ENCODE measurements at places on chromosomes 7 and 10.

DNA sequence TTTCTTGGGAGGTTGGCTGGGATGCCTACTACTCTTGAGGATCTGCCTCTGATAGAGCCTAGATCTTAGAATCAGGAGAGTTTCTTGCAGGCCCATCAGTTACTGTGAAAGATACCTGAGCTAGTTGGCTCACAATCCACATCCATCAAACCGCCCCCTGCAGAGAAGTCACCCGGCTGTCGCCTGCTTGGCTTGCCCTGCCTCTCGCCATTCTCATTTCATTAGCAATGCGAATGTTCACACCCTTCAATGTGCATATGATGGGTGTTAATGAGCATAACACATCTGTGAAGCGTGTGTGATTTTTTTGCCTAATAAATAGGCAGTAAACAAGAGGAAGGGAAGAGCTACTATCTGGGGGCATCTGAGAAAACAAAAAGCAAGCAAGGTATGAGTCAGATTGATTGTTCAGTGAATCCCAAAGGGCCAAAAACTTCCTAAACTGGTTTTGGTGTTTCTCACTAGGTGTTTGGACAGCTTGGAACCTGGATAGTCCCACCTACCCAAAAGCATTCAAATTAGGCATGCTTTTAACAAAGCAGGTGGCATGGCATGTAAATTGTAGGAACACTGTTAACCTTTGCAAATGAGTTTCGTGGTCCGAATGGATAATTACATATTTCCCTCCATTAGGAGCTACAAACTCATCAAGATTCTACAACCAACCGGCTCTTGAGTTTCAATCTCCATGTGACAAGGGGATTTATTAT, 272.3 kb upstream of the C7orf33 start:
- no peak for DNase-seq

GRCh38 chr10:29681676-29682448, 47.1 kb upstream of the SVIL start:
- no peak for DNase-seq

- no peak for DNase-seq
Measured at GRCh38 chr10:60314069-60314940, 75.4 kb downstream of the ANK3 start.

- DNase-seq, result no peak
Measured at GRCh38 chr10:8233049-8233448, 178.6 kb downstream of the GATA3 start.

DNA sequence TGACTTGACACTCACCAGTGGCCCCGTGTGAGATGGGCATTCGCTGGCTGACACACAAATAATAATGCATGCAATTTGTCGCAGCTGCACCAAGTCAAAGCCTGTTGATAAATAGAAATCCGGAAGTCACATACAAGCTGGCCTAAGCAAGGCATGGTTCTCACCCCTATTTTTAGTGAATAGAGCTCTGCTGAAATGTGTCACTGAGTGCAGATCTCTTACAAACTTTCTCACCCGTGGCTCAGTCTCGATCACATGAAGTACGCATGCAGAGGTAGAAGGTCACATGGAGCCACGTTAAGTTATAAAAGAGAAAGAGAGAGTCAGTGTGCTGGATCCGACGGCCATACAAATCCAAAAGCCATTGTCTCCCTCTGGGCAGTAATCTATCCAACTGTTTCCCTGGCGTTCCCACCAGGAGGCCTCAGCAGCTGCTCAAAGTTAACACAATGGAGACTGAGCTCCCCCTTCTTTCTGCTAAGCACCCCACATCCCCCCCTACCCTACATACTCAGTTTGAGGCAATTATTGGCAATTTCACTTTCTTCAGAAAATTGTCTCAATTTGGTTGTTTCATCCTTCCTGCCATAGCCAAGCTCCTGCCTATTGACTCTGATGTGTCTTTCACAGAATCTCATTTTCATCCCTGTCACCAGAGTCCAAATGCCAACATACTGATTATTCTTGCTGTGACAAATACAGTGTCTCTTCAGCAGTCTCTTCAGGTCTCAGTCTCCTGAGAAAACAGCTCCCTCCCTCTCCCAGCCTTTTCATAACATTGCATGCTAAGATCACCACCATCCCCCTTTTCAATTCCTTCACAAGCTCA, 473.3 kb upstream of the NRP1 start:
- no peak for DNase-seq

DNA sequence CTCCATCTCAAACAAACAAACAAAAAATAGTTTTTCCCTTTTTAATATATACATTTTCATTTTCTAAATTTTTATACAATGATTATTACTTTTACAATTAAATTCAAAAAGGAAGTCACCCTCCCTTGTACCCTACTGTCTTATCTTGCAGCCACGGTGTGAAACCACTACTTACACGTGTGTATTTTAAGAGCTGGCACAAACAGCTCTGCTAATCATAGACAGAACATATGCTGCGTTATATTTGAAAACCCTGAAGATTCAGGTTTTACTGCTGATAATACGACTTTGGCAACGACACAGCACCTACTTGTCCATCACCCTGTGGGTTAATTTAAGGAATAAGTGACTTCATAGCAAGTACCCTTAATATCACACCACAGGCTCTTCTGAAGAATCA, 991 bp downstream of the ANKRD61 start:
- DNase-seq, result no peak

DNA sequence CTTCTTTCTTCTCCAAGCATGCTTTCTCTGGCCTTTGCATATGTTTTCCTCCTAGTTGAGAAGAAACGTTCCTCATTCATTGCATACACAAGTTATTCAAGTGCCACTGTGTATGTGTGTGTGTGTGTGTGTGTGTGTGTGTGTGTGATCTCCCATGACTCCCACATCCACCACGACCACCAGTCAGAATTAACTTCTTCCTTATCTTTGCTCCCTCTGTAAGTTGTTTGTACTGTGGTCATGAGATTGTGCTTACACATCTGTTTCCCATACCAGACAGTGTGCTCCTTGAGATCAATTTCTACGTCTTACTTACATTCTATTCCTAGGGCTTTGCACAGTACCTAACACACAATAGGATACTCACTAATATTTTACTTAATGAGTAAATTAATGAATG, 22.4 kb upstream of the FAM13C start:
- DNase-seq, result no peak

DNA sequence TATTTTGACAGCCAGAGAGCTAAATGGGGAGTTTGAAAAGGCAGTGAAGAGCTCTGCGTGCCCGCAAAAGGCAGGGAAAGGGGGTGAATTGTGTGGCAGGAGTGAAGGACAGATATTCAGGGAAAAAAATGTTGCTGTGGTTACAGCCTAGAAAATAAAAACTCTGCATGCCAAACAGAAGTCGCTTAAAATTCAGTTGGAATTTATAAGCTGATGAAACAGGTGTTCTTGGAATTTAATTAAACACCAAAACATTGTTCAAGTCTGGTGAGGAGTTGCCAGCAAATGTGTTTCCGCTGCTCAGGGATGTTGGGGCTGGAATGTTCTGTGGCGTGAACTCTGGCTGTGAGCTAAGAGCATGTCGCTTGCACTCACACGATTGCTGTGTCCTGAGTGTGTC, 169.3 kb downstream of the ADRA2A start:
- DNase-seq, result no peak

- no peak for DNase-seq
Measured at GRCh38 chr10:4652111-4653010, 173.6 kb upstream of the AKR1E2 start.

- no peak for DNase-seq
Measured at GRCh38 chr7:40945788-40946187, 757.1 kb downstream of the INHBA start.

- DNase-seq, result no peak
Measured at GRCh38 chr7:21568762-21569161, 25.9 kb downstream of the DNAH11 start.

- no peak for DNase-seq
Measured at GRCh38 chr10:127386606-127387327, 162.3 kb upstream of the NPS start.

GRCh38 chr7:29086545-29086944, 59.8 kb downstream of the CPVL start:
- no peak for DNase-seq

- no peak for DNase-seq
Measured at GRCh38 chr7:31091924-31092434, 39.9 kb downstream of the ADCYAP1R1 start.

- DNase-seq, result no peak
Measured at GRCh38 chr10:971150-971542, 17.1 kb upstream of the GTPBP4 start.

GRCh38 chr10:68628576-68629127, 68.5 kb downstream of the TET1 start:
- DNase-seq, result no peak

DNA sequence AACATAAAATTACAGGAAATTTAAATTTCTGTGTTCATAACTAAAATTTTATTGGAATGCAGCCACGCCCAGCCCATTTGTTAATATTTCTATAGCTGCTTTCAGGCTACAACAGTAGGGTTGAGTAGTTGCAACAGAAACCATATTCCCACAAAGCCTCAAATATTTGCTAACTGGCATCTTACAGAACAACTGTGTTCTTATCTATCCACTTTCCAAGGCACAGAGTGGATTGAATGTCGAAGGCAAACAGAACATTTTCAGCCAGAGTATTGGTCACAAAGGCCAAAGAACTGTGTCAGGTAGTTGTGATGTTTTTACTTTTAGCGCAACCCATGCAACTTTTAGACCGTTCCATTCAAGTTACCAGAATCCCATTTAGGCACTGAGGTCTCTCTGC, 51.1 kb upstream of the OPN4 start:
- no peak for DNase-seq

GRCh38 chr10:101229266-101230182, at the start of gene LBX1:
LBX1 (minus strand) TSS chr10:101229463; CDS start chr10:101228815, 648 bp downstream.
- DNase-seq, result no peak

DNA sequence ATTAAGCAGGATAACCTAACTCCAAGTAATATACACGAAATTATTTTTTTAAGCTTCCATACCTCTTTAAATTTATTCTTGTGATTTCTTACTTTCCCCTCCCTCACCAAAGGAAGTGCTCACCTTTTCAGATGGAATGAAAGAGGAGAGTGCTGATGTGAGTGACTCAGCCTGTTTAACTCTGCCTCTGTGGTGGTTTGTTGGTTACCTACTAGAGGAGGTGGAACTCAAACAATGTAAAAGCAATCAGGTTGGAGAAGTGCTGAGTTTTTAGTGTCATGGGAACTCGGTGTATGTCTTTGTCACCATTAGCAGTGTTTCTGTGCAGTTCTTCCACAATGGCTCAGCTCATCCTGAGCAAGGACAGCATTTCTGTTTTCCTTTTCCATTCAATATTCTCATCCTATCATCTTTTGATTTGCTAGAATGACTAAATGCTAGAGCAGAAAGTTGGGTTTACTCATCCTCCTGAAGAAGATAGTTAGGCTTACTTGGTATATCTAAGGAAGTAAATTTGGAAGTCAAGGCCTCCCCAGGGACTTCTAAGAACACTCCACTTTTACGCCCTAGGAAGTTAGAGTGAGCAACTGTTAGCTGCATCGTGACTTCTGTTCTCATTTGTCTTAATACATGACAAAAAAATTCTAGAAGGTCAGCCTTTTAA, 6.0 kb downstream of the ADD3 start:
- no peak for DNase-seq

- no peak for DNase-seq
Measured at GRCh38 chr7:111955616-111956015, 250.6 kb downstream of the DOCK4 start.

- peak; percentile 87 for DNase-seq
Measured at GRCh38 chr10:60473557-60473956, 83.9 kb upstream of the ANK3 start.

- no peak for DNase-seq
Measured at GRCh38 chr7:114622221-114622620, 207.6 kb downstream of the FOXP2 start.

- DNase-seq, result no peak
Measured at GRCh38 chr10:122181041-122181732, 89.9 kb upstream of the BTBD16 start.

GRCh38 chr7:23679898-23680413, at the start of gene FAM221A:
FAM221A (plus strand) TSS chr7:23680199; CDS start chr7:23680219, 20 bp downstream.
- DNase-seq, result peak; percentile 45

DNA sequence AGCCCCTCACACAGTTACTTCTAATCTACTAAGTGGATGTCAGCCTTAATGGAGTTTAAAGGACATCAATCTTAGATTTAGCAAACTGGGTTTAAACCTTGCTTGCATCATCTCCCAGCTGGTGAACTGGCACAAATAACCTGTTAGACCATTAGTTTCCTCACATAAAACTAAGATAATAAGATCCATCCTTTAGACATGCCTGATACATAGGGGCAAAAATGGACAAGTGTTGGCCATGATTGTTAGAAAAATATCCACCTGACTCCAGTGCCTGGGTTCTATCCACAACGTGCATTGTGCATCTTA, 439.1 kb downstream of the TNS3 start:
- no peak for DNase-seq

DNA sequence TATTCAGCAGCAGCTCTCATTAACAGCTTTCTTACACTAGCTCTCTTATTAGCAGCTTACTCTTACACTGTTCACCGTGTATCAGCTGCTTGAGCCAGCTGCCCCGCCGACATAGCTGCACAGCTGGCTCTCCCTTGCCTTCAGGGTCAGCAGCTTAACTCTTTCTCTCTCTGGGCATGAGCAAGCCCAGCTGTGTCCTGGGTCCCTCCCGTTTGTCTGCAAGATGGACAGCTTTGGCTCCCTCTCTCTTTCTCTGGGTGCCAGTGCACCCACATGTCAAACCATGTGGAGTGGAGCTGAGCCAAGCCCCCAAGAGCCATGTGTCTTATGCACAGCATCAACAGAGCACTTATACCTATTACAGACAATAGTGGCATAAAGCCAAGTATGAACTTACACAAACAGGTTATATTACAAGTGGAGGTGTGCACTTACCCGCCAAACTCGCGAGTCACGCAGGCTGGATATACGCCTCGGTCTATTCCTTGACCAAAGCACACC, 35.7 kb upstream of the MTPAP start:
- peak; percentile 8 for DNase-seq

GRCh38 chr7:147161405-147161804, 1044.8 kb downstream of the CNTNAP2 start:
- DNase-seq, result no peak

GRCh38 chr7:72028267-72028666, 383.9 kb downstream of the CALN1 start:
- DNase-seq, result no peak

DNA sequence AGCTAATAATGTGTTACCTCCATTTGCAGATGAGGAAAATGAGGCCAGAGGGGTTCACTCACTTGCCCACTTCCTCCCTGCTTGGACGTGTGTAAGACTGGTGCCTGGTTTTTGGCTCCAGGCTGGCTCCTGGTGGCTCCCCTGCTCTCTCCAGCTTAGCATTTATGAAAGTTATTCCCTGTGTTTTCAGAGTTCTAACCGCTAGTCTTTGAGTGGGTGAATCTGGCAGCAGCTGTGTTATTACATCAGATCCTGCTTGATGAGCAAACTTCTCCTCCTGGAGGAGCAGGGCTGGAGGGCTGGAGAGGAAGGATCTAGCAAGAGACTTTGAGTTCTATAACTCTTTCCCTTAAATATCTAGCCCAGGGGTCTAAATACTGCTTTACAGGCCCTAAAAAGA, 80.9 kb upstream of the AGBL3 start:
- no peak for DNase-seq

GRCh38 chr7:122515404-122515803, 183.5 kb downstream of the RNF133 start:
- no peak for DNase-seq

All from Panc1 (cell line).